ENCODE measurements at places on chromosomes 4 and X. TPM values are rescaled to one million over a fixed set of nuclear protein-coding genes. Genes with fewer than 3 reads are reported as not detected.

DNA sequence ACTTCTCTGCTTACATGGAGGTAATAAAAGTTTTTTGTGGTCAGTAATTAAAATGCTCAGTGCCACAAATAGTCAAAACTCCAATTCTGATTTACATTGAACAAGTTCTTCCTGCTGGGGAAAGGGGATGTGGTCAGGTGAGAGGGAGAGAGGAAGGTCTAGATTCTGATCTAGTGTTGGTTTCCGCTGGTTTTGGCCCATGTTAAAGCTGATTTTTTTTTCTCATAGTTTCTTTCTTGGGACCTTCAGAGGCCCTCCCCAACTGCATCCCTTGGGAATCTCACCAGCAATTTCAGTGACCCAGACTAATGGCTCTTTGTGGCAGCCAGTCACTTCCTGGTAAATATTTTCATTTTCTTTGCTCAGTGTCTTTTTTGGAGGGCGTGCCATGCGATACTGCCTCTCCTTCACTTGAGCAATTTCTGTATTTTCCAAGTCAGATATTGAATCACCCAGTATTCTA lies 332.7 kb downstream of the RAPGEF2 start:
- no peak for DNase-seq

GRCh38 chr4:187547316-187547715 lies 448.3 kb upstream of the ZFP42 start:
- DNase-seq = no peak

DNA sequence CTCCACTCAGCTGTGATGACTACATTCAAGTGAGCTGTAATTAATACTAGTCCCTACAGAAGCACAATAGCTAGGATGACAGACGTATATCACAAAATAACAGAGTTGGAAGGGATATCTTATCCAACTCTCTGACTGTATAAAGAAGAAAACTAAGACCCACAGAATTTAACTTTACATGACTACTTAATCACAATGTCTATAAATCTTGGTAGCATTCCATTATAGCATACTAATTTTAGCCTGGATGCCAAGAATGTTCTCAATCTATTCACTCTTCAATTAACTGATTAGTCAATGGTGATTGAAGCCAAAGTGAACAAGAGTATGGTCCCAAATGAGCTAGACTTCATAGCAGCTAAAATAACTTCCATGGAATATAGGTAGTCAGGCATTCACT lies 31.2 kb downstream of the RPS6KA6 start:
- no peak for DNase-seq

DNA sequence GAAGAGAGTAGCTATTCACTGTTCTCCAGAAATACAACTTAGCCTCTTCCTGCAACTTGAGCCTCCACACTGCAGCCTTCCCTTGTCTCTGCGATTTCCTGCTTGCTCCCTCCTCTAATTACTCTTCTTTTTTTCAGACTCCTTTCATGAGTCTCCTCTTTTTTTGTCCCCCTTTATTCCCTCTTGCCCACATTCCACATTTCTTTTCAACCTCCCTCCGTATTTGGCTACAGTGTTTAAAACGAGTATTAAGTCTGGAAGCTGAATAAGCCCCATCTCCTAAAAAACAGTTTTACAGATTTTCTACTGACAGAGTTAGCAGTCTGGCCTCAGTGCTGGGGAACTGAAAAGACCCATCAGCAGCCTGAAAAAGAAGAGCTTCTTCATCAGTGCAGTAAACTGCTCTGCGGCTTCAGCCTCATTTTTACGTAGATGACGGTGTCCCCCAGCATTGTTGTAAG lies 141.5 kb downstream of the TENM3 start:
- no peak for DNase-seq

DNA sequence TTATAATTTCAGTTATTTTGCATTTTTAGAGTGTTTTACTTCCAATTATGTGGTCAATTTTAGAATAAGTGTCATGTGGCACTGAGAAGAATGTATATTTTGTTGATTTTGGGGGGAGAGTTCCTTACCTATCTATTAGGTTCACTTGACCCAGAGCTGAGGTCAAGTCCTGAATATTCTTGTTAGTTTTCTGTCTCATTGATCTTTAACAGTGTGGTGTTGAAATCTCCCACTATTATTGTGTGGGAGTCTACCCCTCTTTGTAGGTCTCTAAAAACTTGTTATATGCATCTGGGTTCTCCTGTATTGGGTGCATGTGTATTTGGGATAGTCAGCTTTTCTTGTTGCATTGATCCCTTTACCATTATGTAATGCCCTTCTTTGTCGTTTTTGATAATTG lies 127.0 kb upstream of the ZDHHC15 start:
- no peak for DNase-seq

GRCh38 chrX:133375615-133376340 lies 39.5 kb downstream of the GPC4 start:
- DNase-seq = no peak

GRCh38 chr4:40581254-40582140 lies 48.2 kb downstream of the RBM47 start:
- peak; percentile 12 for DNase-seq

- no peak for DNase-seq
Observed at GRCh38 chrX:56920338-56920997, 74.9 kb downstream of the SPIN3 start.

GRCh38 chr4:161444626-161445025 lies 719.2 kb downstream of the FSTL5 start:
- DNase-seq = no peak

DNA sequence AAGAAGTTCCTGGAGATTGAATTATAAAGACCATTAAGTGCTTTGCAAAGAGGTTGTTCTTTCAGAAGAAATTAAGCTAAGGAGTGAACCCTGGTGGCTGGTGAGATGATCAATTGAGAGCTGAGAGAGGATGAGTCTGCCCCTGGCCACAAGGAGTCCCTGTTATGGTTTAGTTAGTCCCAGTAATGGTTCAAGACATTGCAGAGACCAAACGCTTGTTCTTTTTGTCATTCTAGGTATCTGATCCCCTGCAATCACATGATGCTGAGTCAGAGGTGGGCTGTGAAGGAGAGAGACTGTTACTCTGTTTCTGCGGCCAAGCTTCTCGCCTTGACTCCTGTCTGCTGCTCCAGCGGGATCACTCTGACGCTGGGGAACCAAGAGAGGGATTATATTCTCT lies 114.5 kb downstream of the GATB start:
- DNase-seq = no peak

DNA sequence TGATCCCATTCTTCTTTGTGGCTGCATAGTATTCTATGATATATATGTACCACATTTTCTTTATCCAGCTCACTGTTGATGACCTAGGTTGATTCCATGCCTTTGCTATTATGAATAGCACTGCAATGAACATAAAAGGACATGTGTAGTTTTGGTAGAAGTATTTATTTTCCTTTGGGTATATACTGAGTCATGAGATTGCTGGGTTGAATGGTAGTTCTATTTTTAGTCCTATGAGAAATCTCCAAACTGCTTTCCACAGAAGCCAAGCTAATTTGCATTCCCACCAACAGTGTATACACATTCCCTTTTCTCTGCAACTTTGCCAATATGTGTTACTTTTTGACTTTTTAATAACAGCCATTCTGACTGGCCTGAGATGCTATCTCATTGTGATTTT lies 278.3 kb downstream of the PCDH18 start:
- no peak for DNase-seq

GRCh38 chr4:76571274-76571673 lies 136.2 kb downstream of the SHROOM3 start:
- no peak for DNase-seq

DNA sequence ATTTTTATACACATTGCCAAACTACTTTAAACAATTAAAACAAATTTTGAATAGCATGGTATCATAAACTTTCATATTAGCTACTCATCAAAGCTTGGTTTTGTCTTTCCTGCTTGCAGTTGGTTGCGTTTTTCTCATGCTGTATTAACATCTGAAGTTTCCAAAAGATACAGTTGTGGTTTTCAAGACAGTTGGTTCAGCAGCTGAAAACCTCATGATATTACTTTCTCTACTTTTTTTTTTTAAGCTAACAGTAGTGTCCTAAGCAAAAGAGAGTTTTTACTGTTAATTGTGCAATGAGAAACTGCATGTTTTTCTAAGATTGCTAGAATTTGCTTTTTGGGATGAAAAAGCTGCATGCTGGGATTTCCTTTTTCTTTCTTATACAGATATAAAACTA lies 15.2 kb downstream of the RUFY3 start:
- DNase-seq = no peak

The PCGF3 gene
- total RNA-seq = 29.3 TPM

The GPC3 gene
- 0.14 TPM for total RNA-seq

The FREM3 gene
- not detected for total RNA-seq

The REELD1 gene
- not detected for total RNA-seq

The ALPK1 gene
- 22.9 TPM for total RNA-seq

The PWWP3B gene
- not detected for total RNA-seq
